Right renal pelvis (tissue), 4 donors: ENCODE measurements at places on chromosomes 12 and 14. TPM values are rescaled to one million over a fixed set of nuclear protein-coding genes. Genes with fewer than 3 reads are reported as not detected.

DNA sequence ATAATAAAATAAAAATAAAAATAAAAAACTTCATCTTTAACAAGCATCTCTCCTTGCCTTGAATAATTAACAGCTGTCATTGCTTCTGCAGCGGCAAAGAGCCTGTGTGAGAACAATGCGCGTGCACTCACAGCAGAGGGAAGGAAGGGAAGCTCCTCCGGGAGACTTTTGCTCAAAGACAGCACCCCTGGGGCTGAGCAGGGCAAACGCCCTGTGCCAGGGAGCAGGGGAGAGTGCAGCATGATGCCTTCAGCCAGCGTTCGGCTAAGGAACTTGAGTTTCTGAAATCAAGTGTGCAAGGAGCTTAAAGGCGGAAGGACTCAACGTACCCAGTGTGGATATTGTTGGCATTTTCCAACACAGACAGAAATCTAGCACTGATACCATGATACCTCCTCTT, 120.5 kb downstream of the RIMBP2 start:
- no peak for DNase-seq

- DNase-seq: no peak
These were observed 56.4 kb upstream of the ATP2A2 start for GRCh38 chr12:110224379-110225304.

- no peak for DNase-seq
These were observed 21.6 kb downstream of the C12orf71 start for GRCh38 chr12:27060740-27061139.

DNA sequence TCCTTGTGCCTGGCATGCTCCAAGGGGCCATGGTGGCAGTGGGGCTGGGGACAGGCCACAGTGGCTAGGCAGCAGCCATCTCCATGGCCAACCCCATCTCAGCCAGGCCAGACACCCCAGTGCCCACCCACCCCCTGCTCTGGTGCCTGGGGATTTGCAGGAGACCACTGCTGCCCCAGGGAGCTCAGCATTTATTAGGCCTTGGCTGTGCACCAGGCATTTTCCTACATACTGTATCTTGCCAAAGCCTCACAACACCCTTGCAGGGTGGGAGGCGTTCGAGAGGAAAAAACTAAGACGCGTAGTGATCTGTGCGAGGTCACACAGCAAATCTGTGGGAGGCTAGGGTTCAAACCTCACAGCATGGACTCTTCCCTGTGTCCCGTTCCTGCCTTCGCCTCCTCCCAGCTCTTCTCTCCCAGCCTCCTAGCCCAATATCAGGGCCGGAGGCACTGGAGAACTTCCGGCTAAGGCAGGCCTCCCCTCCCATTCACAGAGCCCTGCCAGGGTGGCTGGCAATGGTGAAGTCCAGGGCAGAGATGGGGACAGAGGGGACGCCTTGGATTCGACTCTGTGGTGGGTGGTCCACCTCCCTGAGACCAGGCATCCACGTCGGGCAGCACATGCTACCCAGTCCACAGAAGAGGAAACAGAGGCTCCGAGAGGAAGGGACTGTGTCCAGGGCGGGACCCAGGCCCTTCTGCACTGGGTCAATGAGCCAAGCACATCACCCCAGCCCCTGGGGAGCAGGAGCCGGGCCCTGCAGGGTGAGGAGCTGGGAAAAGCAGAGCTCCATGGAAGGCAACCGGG, 57.4 kb downstream of the FAM222A start:
- DNase-seq: no peak

GRCh38 chr14:95609398-95609990, 74.6 kb downstream of the GLRX5 start:
- peak; percentile 49 for DNase-seq

GRCh38 chr12:52390739-52391617, 5.5 kb upstream of the KRT84 start:
- no peak for DNase-seq

- no peak for DNase-seq
These were observed 75.8 kb downstream of the GLT1D1 start for GRCh38 chr12:128929057-128929456.

DNA sequence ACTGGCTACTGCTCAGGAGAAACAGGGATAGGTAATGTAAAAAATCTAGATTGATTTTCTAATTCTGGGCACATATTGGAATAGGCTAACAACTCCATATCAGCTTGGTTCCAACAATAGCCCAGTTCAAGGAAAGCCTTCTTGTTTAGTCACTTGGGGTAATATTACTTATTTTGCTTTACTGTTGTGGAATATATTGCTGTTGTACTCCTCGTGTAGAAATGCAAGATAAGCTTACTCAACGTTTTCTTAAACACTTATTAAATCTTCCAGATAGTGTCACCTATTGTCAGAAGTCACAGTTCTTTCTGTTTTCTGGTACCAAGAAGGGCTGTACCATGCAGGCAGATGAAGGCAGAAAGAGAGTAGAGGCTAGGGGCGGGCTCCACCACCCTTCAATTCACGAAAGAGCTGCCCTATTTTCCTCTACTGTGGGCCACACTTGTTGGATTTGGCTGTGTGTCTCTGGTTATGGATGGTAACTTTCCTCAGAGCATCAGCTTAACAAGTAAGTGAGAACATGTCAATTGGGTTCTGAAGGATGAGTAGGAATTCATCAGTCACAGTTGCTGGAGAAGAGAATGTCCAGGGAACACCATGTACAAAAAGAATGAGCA, 38.0 kb downstream of the CLMN start:
- no peak for DNase-seq

DNA sequence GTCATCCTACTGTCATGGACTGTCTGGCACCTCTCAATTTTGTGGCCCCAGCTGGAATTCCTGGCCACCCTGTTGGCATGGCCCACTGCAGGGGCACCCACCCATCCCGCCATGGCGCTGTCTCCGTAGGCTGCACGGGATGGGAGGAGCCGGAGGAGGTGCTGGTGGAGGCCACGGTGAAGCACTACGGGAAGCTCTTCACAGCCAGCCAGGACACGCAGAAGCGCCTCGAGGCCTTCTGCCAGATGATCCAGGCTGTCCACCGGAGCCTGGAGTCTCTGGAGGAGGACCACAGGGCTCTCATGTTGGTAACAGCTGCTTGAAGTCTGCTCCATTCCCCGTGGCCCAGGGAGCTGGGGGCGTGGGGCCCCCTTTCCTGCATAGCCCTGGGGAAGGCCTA, 3.9 kb downstream of the CCDC197 start:
- DNase-seq: no peak

DNA sequence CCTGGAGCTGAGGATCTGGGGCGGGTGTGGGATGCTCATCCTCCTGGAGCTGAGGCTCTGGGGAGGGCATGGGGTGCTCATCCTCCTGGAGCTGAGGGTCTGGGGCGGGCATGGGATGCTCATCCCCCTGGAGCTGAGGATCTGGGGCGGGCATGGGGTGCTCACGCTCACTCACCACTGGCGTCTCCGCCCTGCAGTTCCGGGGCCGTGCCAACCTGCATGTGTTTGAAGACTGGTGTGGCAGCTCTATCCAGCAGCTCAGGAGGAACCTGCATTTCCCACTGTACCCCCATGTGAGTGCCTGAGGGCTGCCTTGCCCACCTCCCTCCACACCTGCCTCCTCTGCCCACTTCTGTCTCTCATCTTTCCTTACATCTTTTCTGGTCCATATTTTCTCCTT, 84.4 kb downstream of the B4GALNT3 start:
- DNase-seq: no peak

DNA sequence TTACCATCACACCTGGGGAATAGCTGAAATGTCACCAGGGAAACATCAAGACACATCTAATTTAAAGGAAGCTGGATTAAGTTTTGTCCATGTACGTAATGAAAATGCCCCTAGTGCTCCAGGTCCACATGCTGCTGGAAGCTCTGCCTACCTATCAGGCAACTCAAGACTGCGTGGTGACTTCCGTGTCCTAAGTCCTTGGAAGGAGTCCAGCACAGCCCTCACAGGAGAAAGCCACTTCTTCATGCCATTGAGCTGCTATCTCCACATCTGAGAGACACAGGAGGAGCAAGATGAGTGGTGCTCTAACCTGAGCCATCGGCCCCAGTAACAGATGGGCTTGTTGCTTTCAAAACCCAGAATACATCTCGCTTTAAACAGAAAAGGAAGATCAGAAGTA, 316.4 kb downstream of the DPF3 start:
- no peak for DNase-seq

GRCh38 chr12:88743946-88744685, 163.8 kb upstream of the KITLG start:
- no peak for DNase-seq

DNA sequence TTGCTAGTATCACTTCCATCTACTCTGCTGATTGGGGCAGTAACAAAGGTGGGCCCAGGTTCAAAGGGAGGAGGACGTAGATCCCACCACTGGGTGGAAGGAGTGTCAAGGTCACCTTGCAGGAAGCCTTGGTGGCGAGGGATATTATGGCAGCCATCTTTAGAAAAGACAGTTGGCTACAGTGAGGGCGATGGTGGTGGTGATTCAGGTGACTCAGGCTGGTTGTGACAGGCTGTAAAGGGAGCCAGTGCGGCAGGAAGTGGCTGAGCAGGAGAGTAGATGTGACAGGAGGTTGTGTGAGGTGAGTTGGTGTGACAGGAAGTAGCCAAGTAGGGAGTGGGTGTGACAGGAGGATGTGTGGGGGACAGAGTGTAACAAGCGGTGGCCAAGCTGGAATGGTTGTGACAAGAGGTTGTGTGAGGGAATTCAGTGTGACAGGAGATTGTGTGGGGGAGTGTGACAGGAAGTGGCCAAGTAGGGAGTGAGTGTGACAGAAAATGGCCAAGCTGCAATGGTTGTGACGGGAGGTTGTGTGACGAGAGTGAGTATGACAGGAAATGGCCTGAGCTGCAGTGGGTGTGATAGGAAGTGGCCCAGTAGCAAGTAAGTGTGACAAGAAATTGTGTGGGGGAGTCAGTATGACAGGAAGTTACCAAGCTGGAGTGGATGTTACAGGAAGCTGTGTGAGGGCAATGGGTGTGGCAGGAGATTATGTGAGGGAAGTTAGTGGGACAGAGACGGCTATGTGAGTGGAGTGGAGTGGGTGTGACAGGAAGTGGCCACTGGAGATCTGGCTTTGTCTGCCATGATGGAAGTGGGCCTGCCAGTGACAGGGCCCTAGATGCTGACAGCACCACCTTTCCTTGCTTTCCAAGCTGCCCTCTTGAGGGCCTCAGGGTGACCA, 136.5 kb upstream of the MYL2 start:
- no peak for DNase-seq

GRCh38 chr12:51434305-51434704, 9.7 kb downstream of the SLC4A8 start:
- no peak for DNase-seq

- no peak for DNase-seq
These were observed 53.4 kb upstream of the ANO4 start for GRCh38 chr12:100741084-100741711.

GRCh38 chr12:65836419-65837197, 12.3 kb downstream of the HMGA2 start:
- no peak for DNase-seq

GRCh38 chr14:71701990-71702389, 230.2 kb upstream of the RGS6 start:
- no peak for DNase-seq

- no peak for DNase-seq
These were observed 274.8 kb downstream of the DPF3 start for GRCh38 chr14:72619111-72619571.

DNA sequence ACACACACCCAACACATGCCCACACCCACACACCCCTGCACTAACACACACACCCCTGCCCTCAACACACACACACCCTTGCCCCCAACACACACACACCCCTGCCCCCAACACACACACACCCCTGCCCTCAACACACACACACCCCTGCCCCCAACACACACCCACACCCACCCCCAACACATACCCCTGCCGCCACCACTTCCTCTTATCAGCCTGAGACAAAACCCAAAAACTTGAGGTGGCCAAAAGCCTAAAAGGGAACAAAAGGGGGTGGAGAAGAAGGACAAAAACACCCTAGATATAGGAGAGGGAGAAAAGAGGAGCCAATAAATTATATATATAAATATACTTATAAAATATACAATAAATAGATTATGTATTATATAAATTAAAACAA, 9.1 kb upstream of the DEGS2 start:
- DNase-seq: no peak

GRCh38 chr12:48996794-48997718, 2.1 kb downstream of the DDN start:
- DNase-seq: peak; percentile 62

GRCh38 chr14:103808403-103809001, 38.9 kb downstream of the PPP1R13B start:
- DNase-seq: peak; percentile 68

- no peak for DNase-seq
These were observed 348.5 kb downstream of the NPAS3 start for GRCh38 chr14:33287189-33287588.

- no peak for DNase-seq
These were observed 87.1 kb downstream of the TMEM260 start for GRCh38 chr14:56666716-56667115.

DNA sequence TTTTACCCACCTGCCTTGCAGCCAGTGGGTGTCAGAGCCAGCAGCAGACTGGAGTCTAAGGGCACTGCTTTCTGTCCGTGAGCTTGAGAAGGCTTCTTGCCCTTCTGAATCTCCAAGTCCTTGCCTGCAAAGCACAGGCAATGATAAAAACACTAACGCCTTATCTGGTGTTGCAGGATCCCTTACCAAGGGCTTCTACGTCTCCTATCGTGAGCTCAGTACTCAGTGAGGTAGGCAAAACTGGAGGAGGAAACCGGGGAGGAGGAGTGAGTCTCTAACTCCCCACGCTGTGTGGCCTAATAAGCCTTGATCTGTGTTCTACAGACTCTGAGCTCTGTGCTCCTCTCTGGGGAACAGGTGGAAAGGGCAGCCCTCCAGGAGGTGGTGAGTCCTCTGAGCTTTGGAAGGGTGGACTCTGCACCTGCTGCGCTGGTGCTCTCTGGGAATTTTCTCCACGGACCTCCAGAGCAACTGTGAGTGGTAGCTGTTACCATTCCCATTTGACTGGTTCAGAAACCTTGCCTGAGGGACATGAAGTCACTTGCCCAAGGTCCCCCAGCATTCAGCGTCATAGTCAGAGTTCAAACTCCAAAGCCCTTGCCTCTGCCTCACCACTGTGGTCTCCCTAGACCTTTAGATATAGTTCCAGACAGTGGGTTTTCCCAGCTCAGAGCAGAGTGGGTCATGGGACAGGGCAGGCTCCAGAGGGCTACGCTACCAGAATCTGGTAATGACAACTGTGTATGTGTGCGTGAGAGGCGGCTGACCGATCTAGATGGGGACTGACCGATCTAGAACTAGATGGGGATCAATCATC, 7.0 kb upstream of the MARK3 start:
- DNase-seq: no peak

GRCh38 chr12:42589465-42590329, at the start of gene PRICKLE1:
TSS of gene PRICKLE1 (minus strand) at chr12:42589746. CDS start at chr12:42472516, 117,230 bp downstream.
- no peak for DNase-seq

Gene ZNF385A
- polyA plus RNA-seq: 11.7 TPM

Gene RNASE1
- 169 TPM for polyA plus RNA-seq

Gene PLA2G1B
- polyA plus RNA-seq: 0.31 TPM

Gene APOLD1
- polyA plus RNA-seq: 11.1 TPM

Gene CCDC196
- 0.14 TPM for polyA plus RNA-seq

Gene GPR84
- polyA plus RNA-seq: 0.17 TPM

Gene MIS18BP1
- 36.8 TPM for polyA plus RNA-seq

Gene CLEC4A
- polyA plus RNA-seq: 1.8 TPM

Gene PLEKHG7
- polyA plus RNA-seq: 0.47 TPM

Gene RAPGEF3
- polyA plus RNA-seq: 69.9 TPM

Gene BIN2
- 2.9 TPM for polyA plus RNA-seq

Gene GALNT9
- 8.5 TPM for polyA plus RNA-seq

Gene CLEC6A
- polyA plus RNA-seq: 0.18 TPM

Gene EFCAB11
- 20.2 TPM for polyA plus RNA-seq

Gene KCNJ8
- polyA plus RNA-seq: 21.5 TPM
